ENCODE measurements at places on chromosomes 16 and 17.

DNA sequence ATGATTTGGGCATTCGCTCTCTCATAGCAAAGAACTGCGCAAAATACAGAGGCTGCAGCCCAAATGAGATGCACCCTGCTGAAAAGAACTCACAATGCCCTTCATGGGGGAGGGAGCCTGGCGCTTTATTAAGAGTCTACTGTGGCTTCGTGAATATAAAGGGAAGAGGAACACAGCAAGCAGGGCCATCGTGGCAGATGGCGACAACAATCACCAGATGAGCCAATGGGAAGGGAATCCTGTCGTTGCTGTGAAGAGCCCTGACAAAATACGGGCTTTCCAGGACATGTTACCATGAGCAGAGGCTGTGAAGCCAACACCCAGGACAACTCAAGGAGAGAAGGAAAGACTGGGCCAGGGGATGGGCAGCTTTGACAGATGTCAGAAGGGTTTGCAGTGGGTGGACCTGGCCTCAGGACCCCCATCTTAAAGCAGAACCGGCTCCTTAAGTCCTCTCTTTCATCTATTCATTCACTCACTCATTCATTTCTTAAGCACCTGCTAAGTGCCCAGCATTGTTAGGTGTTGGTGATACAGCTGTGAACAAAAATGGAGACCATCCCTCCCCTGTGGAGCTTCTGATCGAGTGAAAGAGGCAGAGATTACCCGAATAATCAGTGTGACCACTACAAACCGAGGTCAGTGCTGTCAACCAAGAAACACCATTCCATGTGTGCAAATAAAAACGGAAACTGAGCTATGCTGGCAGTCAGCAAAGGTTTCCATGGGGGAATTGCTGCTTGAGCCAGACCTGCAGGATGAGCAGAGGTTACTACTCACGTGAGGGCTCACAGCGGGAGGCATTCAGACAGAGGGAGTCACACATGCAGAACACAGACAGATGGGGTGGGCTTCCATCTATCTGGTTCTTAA lies 125.8 kb downstream of the DYNLRB2 start:
- peaks cover 6% of the 10 kb centered on the region for H3K4me1 ChIP-seq
- H3K4me3 ChIP-seq: no peak overlapping the region
- H3K27me3 ChIP-seq: no peaks in the 10 kb centered on the region
- DNase-seq: no peak
- H3K36me3 ChIP-seq: peaks cover 10% of the 10 kb centered on the region

- DNase-seq: no peak
- H3K4me1 ChIP-seq: peaks cover 1% of the 10 kb centered on the region
- H3K4me3 ChIP-seq: no peak overlapping the region
- H3K27me3 ChIP-seq: peaks cover 9% of the 10 kb centered on the region
- peaks cover 2% of the 10 kb centered on the region for H3K36me3 ChIP-seq
Observed at GRCh38 chr16:23061669-23062068, 87.6 kb downstream of the USP31 start.

- no peaks in the 10 kb centered on the region for H3K27me3 ChIP-seq
- no peak overlapping the region for H3K4me3 ChIP-seq
- no peak for DNase-seq
- no peak overlapping the region for H3K27ac ChIP-seq
Observed at GRCh38 chr17:63956296-63956920, 16.3 kb downstream of the SCN4A start.

- H3K36me3 ChIP-seq: peaks cover 3% of the 10 kb centered on the region
- no peaks in the 10 kb centered on the region for H3K27me3 ChIP-seq
- no peak overlapping the region for H3K4me3 ChIP-seq
- DNase-seq: no peak
Observed at GRCh38 chr16:69618307-69618706, 52.5 kb downstream of the NFAT5 start.

GRCh38 chr16:12685806-12686205 lies 117.9 kb downstream of the CPPED1 start:
- H3K4me3 ChIP-seq: no peak overlapping the region
- H3K36me3 ChIP-seq: peaks cover 5% of the 10 kb centered on the region
- H3K4me1 ChIP-seq: peaks cover 11% of the 10 kb centered on the region
- no peaks in the 10 kb centered on the region for H3K27me3 ChIP-seq

DNA sequence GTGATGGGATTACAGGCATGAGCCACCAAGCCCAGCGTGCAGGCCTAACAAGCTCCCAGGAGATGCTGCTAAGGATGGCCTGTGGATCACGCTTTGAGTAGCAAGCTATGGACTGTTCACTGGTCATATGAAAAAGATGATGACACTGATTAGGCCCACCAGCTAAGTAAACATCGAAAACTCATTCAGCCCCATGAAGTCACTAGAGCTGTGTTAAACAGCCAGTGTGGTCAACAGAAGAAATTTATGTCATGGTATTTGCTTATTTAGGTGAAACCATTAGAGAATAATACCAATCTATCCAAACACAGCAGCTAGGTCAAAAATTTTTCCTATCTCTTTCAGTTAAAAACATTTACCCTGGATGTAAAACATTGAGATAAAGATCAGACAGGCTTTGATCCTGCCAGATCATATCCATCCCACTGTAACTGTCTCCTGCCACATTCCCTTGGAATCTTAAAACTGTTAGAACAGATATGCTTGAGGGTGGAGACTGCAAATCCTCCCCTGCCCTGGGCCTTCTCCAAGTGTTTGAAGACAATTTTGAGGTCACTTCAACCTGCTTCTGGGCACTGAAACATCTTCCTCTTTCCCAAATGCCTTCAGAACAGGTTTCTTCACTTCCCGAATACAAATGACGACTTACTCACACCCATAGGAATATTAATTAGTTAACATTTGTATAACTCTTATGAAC lies 30.9 kb downstream of the HOXB1 start:
- no peak overlapping the region for H3K4me3 ChIP-seq
- no peaks in the 10 kb centered on the region for H3K36me3 ChIP-seq
- peaks cover 60% of the 10 kb centered on the region for H3K27me3 ChIP-seq
- peaks cover 7% of the 10 kb centered on the region for H3K4me1 ChIP-seq
- H3K27ac ChIP-seq: no peak overlapping the region

- H3K4me3 ChIP-seq: no peak overlapping the region
- no peaks in the 10 kb centered on the region for H3K36me3 ChIP-seq
- no peaks in the 10 kb centered on the region for H3K4me1 ChIP-seq
Observed at GRCh38 chr17:62716834-62717588, 89.5 kb downstream of the MRC2 start.

GRCh38 chr17:39197380-39198185 lies at the start of gene CACNB1:
CACNB1 (minus strand) TSS chr17:39197669; CDS start chr17:39197495, 174 bp downstream.
- peak; percentile 71 for DNase-seq
- H3K27ac ChIP-seq: peak within 1 kb of the TSS; percentile 71
- peaks cover 42% of the 10 kb centered on the region for H3K4me1 ChIP-seq
- peaks cover 28% of the 10 kb centered on the region for H3K36me3 ChIP-seq

- peak overlapping the region; percentile 77 for H3K27ac ChIP-seq
- H3K27me3 ChIP-seq: no peaks in the 10 kb centered on the region
- peak overlapping the region; percentile 75 for H3K4me3 ChIP-seq
- peak; percentile 93 for DNase-seq
- H3K36me3 ChIP-seq: peaks cover 75% of the 10 kb centered on the region
- H3K4me1 ChIP-seq: peaks cover 23% of the 10 kb centered on the region
Observed at GRCh38 chr17:44210342-44211192, 8.9 kb downstream of the UBTF start.

DNA sequence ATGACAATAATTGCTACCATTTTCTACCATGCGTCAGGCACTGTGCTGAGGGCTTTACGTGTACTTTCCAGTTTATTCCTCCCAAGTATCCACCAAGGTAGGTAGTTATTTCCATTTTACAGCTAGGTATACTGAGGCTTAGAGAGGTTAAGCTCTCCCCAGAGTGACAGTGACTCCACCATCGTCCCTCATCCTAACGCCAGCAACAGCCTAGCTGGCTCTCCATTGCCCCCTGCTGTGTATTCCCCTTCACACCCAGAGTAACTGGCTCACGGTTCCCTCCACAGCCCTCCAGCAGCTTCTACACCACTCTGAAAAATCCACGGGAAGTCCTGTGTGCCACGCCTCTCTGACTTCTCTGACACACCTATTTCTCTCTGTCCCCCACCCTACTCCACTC lies 7.1 kb upstream of the ASGR1 start:
- no peaks in the 10 kb centered on the region for H3K36me3 ChIP-seq
- no peak for DNase-seq
- peaks cover 4% of the 10 kb centered on the region for H3K4me1 ChIP-seq
